Stimulated activated CD8-positive, alpha-beta memory T cell treated with anti-CD3 and anti-CD28 coated beads, Interleukin-7, amount 100 ng/mL, for 48 hours (primary cell): ENCODE measurements at places on chromosomes 6 and 20.

GRCh38 chr6:13304101-13304500 is 24.2 kb downstream of the TBC1D7 start:
- no peak for DNase-seq

- no peak for DNase-seq
Observed at GRCh38 chr6:37068356-37069270, 63.2 kb downstream of the FGD2 start.

GRCh38 chr6:20412682-20413073 is 11.0 kb downstream of the E2F3 start:
- no peak for DNase-seq

DNA sequence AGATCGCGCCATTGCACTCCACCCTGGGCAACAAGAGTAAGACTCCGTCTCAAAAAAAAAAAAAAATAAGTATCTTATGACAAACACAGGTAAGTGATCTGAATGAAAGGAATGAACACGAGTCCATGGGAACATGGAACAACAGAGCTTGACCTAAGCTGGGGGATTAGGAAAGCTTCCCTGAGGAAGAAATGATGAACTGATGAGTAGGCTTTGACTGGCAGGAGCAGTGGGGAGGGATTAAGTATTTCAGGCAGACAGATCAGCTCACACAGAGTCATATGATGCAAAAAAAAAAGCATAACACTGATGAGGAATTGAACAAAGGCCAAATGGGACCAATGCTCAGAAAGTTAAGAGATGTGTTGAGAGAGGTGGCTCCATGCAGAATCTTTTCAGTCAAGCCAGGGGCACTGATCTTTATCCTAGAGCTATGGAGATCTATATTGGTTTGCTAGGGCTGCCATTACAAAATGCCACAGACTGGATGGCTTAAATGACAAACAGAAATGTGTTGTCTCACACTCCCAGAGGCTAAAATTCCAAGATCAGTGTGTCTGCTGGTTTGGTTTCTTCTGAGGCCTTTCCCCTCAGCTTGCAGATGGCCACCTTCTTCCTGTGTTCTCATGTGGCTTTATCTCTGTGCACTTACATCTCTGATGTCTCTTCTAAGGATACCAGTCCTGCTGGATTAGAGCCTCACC is 85.6 kb downstream of the ANKRD6 start:
- no peak for DNase-seq

DNA sequence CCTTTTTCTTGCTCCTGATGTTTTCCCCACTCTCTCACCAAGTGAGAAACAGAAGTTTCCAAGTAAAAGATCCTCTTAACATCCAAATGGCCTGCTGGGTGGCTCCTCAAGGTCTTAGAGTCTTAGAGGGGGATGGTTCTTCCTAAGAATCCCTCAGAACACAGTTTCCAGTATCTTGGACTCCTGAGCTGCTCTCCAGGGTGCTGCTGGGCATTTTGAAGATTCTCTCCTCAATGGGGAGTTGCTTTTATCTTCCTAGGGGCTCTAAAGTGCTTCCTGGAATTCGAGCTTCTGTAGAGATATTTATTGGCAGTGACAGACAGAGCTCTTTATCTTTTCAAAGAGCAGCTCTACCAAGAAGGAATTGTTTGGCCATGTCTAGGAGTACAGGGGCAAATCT is 70.8 kb upstream of the SLC35B3 start:
- DNase-seq: no peak

DNA sequence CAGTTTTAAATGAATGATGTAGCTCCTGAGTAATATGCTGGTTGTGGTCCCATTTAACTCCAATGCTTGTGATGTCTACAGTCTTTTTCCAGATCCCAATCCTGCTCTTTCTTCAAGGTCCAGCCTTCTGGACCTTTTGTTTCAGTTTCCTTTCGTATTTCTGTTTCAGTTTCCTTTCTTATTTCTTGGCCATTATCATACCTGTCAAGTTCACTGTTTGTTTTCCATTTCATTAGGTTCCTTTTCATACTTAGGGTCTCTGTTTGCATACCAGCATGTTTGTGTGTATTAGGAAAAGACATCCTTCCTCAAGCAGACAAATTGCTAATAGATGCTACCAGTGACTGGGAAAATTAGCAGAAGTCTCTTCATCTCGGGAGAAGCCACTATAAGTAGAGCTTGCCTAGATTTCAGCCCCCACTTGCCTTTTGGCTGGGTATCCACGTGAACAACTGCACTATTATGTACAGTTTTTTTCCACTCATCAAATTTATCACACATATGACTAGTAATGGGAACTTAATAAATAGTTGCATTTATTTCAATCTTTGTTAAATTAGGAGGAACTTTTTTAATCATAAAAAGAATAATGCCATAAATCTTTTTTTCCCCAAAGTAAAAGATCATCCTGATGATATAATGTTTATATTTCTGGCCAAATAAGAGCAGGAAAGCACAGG is 583.4 kb downstream of the BCKDHB start:
- DNase-seq: no peak

- no peak for DNase-seq
Observed at GRCh38 chr20:16806886-16807285, 58.7 kb downstream of the OTOR start.

GRCh38 chr20:10487142-10488136 is 52.3 kb downstream of the SLX4IP start:
- DNase-seq: no peak

DNA sequence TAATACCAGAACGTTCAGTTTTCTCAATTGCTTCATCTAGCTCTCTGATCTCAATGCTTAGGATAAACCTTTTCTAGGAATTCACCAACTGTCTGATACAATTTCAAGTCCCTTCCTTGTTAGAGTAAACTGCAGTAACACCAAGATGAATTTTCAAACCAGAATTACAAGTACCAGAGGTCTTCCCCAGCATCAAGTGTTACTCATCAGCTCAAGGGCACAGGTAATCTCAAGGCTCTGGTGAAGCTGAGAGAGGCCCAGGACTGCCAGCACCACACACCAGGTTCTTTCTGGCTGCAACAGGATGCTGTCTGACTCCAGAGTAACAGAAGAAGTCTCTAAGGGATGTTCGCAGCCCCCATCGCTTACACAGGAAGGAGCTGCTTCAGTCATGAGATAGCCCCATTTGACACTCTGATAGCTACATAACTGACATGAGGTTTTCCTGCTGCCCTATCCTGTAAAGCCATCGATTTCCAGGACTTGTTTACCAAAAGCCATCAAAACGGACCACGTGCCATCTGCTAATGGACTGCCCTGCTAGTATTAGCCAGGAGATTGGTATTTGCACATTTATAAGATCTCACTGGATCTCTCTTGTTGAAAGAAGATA is 549.4 kb downstream of the UTRN start:
- DNase-seq: no peak
